ENCODE measurements at places on chromosomes 16 and 17. TPM values are rescaled to one million over a fixed set of nuclear protein-coding genes. Genes with fewer than 3 reads are reported as not detected.

DNA sequence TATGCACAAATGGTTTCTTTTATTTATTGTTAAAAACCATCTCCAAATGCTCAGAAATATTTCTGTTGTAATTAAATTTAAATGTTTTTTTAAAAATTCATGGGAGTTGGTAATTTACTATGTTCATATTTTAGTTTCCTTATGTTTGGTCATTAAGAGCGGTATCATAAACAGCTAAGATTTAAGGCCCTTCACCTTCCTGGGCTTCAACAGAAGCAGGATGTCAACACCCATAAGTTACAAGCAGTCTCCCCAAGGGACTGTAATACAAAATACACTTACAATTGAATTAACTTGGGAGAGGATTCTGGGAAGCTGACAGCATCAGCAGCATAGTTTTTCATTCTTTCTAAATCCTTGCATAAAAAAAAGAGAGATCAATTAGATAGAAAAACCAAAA, 30.9 kb upstream of the TANC2 start:
- H3K27me3 ChIP-seq, result no peaks in the 10 kb centered on the region
- H3K27ac ChIP-seq, result peak overlapping the region; percentile 84
- H3K4me1 ChIP-seq, result peaks cover 28% of the 10 kb centered on the region
- no peaks in the 10 kb centered on the region for H3K36me3 ChIP-seq
- H3K4me3 ChIP-seq, result no peak overlapping the region
- DNase-seq, result peak; percentile 18

DNA sequence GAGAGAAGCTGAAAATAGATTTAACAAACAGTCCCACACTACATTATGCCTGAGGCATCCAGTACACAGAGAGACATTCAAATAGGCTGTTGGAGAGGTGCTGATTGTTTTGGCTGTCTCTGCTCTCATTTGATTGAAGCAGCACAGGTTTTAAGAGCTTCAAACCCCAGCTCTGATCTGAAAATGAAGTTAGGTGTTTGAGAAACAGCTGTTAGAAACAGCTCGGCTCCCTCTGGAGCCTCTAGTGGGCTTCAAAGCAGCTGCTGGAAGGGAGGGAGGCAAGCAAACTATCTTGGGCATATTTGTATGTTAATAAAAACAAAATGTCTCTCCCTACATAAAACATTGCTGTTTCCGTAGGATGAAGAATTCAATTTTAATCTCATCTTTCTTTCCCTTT, 607.3 kb upstream of the GOT2 start:
- no peak overlapping the region for H3K27ac ChIP-seq
- H3K27me3 ChIP-seq, result no peaks in the 10 kb centered on the region
- no peaks in the 10 kb centered on the region for H3K4me1 ChIP-seq
- no peak for DNase-seq
- H3K36me3 ChIP-seq, result no peaks in the 10 kb centered on the region
- H3K4me3 ChIP-seq, result no peak overlapping the region

DNA sequence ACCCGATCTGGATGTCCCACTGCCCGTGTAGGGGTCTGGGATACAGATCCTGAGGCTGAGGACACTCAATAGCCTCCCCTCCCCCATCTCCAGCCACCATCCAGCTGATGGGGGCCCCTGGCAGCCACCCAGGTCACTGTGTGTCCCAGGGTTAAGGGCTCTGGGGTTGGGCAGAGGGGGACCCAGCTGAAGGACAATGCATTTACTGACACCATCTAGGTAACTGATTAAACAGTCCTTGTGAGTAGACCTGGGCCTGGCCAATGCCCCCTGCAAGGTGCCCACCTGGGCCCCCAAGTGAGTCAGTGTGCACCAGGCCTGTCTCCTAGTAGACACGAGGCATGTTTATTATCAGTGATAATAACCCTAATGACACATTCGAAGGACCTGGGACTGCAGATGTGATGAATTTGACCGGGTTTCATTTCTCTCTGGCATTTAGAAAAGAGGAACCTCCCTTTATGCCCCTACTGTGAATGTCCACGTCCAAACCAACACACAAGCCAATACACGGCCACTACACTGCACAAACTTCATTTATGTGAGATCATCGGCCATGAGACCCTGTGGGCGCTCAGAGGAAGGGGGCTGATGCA, 261.9 kb upstream of the FOXF1 start:
- H3K36me3 ChIP-seq, result no peaks in the 10 kb centered on the region
- no peaks in the 10 kb centered on the region for H3K4me1 ChIP-seq
- no peak overlapping the region for H3K4me3 ChIP-seq
- H3K27me3 ChIP-seq, result no peaks in the 10 kb centered on the region
- no peak for DNase-seq
- H3K27ac ChIP-seq, result no peak overlapping the region

DNA sequence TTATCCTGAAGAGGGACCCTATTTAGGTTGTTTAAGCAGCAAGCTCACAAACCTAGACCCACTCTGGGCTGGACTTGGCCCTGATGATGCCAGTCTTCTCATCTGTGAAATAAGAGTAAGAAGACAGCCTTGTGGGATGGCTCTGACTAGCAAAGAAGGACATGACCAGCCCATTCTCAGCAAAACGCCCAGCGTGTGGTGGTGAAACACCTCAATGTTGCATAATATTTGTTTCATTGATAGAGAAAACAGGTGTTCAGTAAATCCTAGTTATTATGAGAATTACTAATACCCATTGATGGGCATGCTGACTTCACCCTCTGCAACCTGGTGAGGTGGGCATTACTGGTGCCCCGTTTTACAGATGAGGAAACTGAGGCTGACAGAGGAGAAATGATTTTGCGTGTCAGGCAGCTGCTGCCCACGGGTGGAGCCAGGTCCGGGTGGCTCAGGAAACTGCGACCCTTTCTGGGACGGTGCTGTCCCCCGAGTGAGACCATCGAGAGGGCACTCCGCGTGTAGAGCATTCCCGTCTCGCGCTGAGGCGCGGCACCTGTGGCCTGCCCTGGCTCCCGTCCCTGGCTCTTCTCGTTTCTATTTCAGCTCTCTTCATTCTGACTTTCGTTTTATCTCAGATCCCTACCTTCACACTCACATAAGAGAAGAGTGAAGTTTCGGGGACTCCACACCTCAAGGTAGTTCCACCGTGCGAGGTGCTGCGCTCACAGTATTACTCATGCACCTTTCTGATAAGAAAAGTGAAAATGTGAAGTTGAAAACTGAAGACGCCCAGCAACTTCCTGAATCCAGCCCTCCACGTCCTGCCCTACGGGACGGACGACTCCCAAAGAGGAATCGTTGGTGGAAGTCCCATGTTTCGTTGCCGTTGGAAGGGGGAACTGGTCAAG, 48.5 kb downstream of the IRF8 start:
- H3K27me3 ChIP-seq, result peaks cover 17% of the 10 kb centered on the region
- H3K4me3 ChIP-seq, result no peak overlapping the region
- H3K36me3 ChIP-seq, result no peaks in the 10 kb centered on the region
- no peak for DNase-seq
- no peaks in the 10 kb centered on the region for H3K4me1 ChIP-seq
- no peak overlapping the region for H3K27ac ChIP-seq

DNA sequence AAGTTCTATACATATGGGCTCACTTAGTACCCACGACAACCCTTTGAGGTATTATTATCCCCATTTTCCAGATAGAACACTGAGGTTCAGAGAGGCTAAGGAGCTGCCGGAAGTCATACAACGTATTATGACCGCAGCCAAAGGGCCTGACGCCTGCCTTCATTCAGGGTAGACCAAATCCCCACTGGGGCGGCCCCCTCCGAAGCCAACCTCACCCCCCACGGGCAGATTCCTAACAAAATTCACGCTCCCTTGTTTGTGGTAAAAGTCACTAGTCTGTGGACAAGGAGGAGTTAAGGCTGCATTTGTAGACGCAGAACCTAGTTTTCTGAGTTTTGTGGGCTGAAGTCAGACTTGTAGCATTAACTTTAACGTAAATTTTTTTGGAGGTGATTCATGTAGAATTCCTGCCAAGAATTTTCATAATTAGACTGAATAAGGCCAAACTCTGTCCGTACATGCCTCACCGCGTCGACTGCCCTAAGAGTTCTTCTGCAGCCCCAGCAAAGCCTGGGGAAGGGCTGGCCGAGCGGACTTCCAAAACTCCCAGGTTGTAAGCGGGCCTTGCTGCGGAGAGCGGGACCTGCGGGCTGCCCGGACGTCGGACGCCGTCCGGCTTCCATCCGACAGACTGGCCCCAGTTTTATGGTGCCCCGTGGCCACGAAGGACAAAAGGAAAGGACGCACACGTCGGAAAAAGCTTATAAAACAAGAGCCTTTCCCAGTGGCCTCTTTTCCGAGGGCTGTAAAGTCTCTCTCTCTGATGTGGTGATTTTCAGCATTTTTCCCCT, 75.7 kb downstream of the NXN start:
- DNase-seq, result peak; percentile 90
- H3K27ac ChIP-seq, result peak overlapping the region; percentile 52
- H3K36me3 ChIP-seq, result no peaks in the 10 kb centered on the region
- H3K27me3 ChIP-seq, result no peaks in the 10 kb centered on the region
- H3K4me1 ChIP-seq, result peaks cover 8% of the 10 kb centered on the region

- no peak overlapping the region for H3K4me3 ChIP-seq
- H3K27me3 ChIP-seq, result no peaks in the 10 kb centered on the region
- H3K27ac ChIP-seq, result no peak overlapping the region
- DNase-seq, result no peak
- H3K4me1 ChIP-seq, result no peaks in the 10 kb centered on the region
- peaks cover 27% of the 10 kb centered on the region for H3K36me3 ChIP-seq
Observed at GRCh38 chr17:1546292-1546922, 16.2 kb downstream of the PITPNA start.

- no peak overlapping the region for H3K27ac ChIP-seq
- no peaks in the 10 kb centered on the region for H3K36me3 ChIP-seq
- peak; percentile 40 for DNase-seq
- no peaks in the 10 kb centered on the region for H3K4me1 ChIP-seq
Observed at GRCh38 chr17:6269478-6269877, 165.4 kb downstream of the AIPL1 start.

- no peak overlapping the region for H3K4me3 ChIP-seq
- H3K27me3 ChIP-seq, result no peaks in the 10 kb centered on the region
Observed at GRCh38 chr17:31266042-31266441, 31.0 kb downstream of the OMG start.

GRCh38 chr16:56617212-56618085, 8.1 kb upstream of the MT1E start:
- no peaks in the 10 kb centered on the region for H3K4me1 ChIP-seq
- peak; percentile 23 for DNase-seq
- peaks cover 87% of the 10 kb centered on the region for H3K27me3 ChIP-seq

- DNase-seq, result no peak
- H3K27ac ChIP-seq, result no peak overlapping the region
- peaks cover 5% of the 10 kb centered on the region for H3K4me1 ChIP-seq
- H3K4me3 ChIP-seq, result no peak overlapping the region
- no peaks in the 10 kb centered on the region for H3K27me3 ChIP-seq
- no peaks in the 10 kb centered on the region for H3K36me3 ChIP-seq
Observed at GRCh38 chr17:21382560-21383495, 6.7 kb downstream of the KCNJ12 start.

- peak overlapping the region; percentile 35 for H3K27ac ChIP-seq
- H3K36me3 ChIP-seq, result peaks cover 56% of the 10 kb centered on the region
- H3K27me3 ChIP-seq, result no peaks in the 10 kb centered on the region
- no peaks in the 10 kb centered on the region for H3K4me1 ChIP-seq
Observed at GRCh38 chr17:48064638-48065037, 16.5 kb downstream of the NFE2L1 start.

- H3K27ac ChIP-seq, result no peak overlapping the region
- no peak overlapping the region for H3K4me3 ChIP-seq
- no peak for DNase-seq
- H3K36me3 ChIP-seq, result no peaks in the 10 kb centered on the region
- no peaks in the 10 kb centered on the region for H3K4me1 ChIP-seq
Observed at GRCh38 chr16:1794221-1794871, 841 bp upstream of the IGFALS start.

DNA sequence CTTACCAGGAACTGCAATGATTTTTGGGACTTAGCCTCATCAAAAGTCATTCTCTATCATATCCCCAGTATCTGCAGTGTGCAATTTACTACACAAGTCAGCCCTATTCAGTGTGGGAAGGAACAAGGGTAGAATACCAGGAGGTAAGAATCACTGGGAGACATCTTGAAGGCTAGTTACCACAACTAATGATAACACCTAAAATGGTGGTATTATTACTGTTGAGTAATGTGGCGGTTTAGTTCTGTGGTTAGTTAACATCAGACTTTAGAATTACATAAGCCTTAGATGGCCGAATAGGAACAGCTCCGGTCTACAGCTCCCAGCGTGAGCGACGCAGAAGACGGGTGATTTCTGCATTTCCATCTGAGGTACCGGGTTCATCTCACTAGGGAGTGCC, 567.9 kb upstream of the CDH11 start:
- no peak overlapping the region for H3K27ac ChIP-seq
- H3K4me1 ChIP-seq, result no peaks in the 10 kb centered on the region
- H3K27me3 ChIP-seq, result no peaks in the 10 kb centered on the region
- H3K4me3 ChIP-seq, result no peak overlapping the region
- no peaks in the 10 kb centered on the region for H3K36me3 ChIP-seq

DNA sequence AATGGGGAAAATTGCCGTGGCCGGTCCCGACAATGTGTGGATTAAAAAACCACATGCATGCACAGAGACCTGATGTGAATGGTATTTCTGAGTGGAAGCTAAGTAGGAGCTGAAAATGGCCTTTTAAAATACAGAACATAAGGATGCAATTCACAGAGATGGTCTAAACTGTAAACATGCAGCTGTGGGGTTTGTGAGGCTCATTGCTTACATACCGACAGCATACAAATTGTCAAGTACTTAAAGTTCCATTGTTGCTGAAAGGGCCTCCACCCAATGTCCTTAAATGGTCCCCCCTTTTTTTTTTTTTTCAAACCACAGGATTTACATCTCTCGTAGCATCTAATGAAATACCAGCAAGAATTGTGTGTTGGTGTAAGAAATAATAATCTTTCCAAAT, 523.2 kb downstream of the MAF start:
- no peak overlapping the region for H3K27ac ChIP-seq
- H3K4me3 ChIP-seq, result no peak overlapping the region
- peaks cover 10% of the 10 kb centered on the region for H3K4me1 ChIP-seq
- DNase-seq, result no peak

Gene MYLK3
- polyA plus RNA-seq, result 57.8 TPM

Gene CALB2
- polyA plus RNA-seq, result 0.34 TPM

Gene COX6A2
- polyA plus RNA-seq, result 187 TPM

Gene TNFRSF17
- polyA plus RNA-seq, result 0.55 TPM

Gene MSLN
- not detected for polyA plus RNA-seq

Gene KCNH6
- polyA plus RNA-seq, result not detected

Gene C16orf92
- polyA plus RNA-seq, result not detected

Gene RNF112
- polyA plus RNA-seq, result 0.66 TPM

Gene STAT5A
- 9.7 TPM for polyA plus RNA-seq

Gene CHMP1A
- 87.5 TPM for polyA plus RNA-seq

Gene CACNG5
- polyA plus RNA-seq, result not detected

Data from cardiac muscle cell (in vitro differentiated cells and primary cell).